ENCODE measurements at places on chromosomes 1 and 21.

DNA sequence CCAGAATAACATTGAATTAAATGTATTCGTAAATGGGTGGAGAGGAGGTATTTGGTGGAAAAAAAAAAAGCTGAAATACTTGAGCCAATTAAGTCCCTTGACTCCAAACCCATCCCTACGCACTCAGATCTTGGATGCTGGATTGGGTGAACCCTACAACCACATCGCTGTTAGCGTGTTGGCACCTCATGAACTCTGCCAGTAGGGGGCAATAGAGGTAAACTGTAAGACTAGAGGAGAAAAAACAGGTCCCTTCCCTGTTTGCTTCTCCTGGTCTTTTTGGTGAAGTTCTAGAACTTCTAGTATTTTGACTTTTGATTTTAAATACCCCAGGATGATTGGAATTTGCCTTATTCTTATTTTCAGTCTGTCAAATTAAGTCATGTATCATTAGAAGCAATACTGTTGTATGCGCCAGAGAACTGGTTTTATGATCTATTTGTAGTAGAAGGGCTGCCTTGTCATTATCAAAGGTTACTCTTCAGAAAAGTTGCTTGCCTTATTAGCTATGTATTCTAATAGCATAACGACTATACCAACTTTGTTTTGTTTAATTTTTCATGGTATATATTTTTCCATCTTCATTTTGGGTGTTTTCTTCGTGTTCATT lies 1.9 kb upstream of the OR13G1 start:
- DNase-seq = peak; percentile 5

GRCh38 chr1:24999426-24999825 lies 69.3 kb upstream of the RUNX3 start:
- DNase-seq = no peak

- peak; percentile 7 for DNase-seq
Measured at GRCh38 chr1:94719926-94720793, 100.0 kb upstream of the SLC44A3 start.

DNA sequence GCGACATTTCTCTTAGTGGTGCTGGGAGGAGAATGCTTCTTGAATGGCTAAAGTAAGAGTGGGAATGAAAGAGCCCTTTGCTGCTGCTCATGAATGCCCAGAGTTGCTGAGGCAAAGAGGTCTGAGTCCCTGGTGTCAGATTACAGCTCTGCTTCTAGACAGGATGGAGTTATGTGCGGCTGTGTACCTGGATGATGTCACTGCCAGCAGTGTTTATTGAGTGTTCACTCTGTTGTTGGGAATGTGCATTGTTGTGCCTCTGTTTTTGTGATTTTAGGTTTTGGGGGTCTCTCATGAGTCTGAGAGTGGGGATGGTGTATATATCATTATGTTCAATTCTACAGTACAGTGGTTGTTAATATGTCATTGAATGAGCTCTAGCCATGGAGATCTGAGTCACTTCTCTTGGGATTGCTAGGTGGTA lies 2.7 kb downstream of the CDC14A start:
- no peak for DNase-seq

- DNase-seq = no peak
Measured at GRCh38 chr1:20491866-20492265, 5.9 kb upstream of the CAMK2N1 start.

DNA sequence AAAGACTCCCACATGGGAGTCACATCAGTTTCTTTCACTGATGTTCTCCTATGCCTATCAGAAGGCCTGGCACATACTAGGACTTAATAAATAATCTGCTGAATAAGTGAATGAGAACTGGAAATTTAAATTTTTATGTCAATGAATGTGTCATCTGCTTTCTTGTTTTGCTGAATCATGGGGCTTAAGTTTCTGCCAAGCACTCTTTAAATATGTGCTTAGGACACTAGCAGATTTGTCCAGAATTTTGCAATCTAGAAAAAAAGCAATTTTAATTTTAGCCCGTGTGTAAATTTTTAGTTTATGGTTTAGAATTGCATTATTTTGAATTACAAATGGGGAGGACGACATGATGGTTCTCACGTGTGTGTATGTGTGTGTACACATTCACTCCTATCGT lies 803.1 kb downstream of the USP25 start:
- DNase-seq = no peak

GRCh38 chr21:25457411-25457810 lies 149.9 kb downstream of the MRPL39 start:
- DNase-seq = no peak

- no peak for DNase-seq
Measured at GRCh38 chr1:4395676-4396075, 258.7 kb upstream of the AJAP1 start.

DNA sequence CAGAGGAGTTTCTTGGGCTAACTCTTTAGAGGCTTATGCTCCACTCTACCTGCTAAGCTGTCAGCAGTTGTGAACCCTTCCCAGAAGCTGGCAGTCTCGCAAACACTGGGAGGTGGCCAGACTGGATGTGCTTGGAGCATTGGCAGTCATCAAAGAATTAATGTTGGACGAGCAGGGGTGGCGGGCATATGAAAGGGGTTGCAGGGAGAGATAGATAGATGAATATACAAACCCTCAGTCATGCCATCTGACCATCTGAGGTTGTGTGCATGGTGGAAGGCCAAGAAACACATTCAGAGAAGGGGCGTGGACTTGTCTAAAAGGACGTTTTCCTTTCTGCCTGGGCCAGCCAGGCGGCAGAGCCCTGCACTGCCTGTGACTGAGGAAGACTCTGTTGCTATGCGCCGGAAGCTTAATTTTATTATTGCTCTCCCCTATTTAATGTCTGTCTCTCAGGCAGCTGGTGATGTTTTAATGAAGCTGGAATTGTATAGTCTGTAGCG lies 164.4 kb downstream of the PBX1 start:
- no peak for DNase-seq

DNA sequence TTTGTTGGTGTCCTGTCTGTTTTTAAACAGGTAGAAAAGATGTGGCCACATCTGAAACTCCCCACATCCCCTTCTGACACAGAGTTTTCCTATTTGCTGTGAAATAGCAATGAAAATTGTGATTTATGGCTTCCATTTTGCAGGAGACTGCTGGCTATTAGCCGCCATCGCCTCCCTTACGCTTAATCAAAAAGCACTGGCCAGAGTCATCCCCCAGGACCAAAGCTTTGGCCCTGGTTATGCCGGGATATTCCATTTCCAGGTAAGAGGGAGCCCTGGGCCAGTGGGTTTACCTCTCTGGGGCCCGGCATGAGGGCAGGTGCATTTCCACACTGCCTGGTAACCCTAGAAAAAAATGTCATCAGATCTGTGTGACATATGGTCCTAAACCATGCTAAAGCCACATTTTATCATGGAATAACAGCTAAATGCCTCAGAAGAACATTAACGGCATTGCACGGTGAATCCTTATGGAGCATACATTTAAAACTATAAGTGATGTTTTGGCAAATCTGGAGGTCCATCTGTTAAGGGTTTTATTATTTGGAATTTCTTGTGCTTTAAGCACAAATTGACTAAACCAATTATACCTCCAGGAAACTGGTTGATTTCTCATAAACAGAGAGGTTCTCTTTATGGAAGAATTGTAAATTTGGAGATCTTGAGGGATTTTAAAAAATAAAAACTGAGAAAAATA lies 12.3 kb downstream of the CAPN9 start:
- DNase-seq = no peak

- no peak for DNase-seq
Measured at GRCh38 chr1:236161230-236161629, 18.9 kb downstream of the GPR137B start.

DNA sequence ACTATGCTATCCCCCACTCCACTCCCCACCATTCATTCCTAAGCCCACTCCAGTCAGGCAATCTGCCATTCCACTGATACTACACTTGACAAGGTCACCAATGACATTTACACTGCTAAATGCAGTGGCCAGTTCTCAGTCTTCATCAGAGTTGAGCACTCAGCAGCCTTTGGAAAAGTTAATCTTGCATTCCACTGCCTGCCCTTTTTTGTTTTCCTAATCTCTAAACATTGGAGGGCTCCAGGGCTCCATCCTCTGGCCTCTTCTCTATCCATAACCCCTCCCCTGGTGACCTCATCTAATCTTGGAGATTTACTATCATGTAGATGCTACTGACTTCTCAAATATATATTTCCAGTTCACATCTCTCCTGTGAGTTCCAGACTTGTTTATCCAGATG lies 70.9 kb upstream of the S1PR1 start:
- DNase-seq = no peak

DNA sequence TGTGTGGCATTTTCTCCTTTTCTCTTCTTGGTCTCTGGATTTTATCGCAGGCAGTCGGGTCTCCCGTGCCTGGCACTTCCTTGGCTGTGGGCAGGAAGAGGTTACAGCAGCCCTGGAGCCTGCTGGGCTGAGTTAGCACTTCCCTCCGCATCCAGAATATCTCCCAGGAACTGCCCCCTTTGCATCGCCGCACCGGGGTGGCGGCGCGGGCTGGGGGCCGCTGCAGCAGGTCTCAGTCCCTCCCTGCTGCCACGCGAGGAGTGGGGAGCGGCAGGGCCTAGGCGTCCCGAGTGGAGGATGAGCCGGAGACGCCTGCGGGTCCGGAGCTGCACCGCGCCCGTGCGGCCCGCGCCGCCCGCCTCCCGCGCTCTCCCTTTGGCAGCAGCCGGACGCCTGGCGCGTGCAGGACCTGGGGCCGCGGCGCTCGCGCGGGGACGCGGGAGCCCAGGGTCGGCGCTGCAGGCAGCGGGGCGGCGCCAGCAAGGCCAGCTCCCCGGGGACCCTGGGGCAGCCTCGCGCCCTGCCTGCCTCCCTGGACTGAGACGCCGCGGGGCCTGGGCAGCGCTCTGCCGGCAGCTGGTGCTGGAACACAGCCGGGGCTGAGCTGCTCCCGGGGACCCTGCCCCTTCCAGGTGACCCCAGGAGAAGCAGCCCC lies 192.8 kb downstream of the PRDM2 start:
- DNase-seq = no peak

DNA sequence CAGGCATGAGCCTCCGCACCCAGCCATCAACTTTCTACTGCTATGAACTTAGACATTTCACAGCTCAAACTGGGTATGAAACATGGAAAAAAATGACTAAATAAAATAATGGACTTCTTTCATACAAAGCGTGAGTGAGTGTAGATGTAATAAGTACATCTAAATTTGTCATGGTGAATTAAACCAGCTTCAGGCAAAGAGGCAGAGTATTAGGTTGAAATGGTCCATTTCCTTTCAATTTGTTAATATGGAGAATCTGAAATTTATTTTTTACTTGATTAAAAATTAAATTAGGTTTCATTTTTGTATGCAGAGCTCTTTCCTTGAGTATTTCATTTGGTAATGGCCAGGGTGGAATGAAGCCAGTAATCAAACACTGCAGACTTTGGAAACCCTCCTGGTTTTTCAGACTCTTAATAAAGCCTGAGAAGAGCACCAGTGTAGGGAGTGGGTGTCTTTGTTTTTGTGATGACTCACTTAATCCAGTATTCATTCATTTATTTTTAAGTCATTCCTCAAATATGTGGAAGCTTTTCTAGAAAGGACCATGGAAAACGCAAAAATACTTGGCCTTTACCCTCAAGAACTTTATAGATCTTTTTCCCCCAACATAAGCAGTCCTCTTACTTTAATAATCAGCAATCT lies 49.2 kb downstream of the ALG14 start:
- DNase-seq = no peak

DNA sequence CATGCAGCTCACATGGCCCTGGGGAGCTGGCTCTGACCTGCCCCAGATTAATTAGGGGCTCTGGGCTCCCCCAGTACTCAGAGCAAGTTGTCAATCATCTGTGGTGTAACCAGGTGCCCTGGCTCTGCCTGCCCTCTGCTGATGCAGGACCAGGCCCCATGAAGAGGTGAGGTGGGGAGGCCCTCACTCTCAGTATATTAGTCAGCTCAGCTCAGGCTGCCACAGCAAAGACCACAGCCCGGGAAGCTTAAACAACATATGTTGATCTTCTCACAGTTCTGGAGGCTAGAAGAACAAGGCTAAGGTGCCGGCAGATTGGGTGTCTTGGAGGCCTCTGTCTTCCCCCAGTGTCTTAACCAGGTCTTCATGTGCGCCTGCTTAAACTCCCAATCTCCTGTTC lies 66.5 kb downstream of the FCRL5 start:
- DNase-seq = peak; percentile 9

- peak; percentile 1 for DNase-seq
Measured at GRCh38 chr1:233790662-233791371, 113.7 kb upstream of the SLC35F3 start.

DNA sequence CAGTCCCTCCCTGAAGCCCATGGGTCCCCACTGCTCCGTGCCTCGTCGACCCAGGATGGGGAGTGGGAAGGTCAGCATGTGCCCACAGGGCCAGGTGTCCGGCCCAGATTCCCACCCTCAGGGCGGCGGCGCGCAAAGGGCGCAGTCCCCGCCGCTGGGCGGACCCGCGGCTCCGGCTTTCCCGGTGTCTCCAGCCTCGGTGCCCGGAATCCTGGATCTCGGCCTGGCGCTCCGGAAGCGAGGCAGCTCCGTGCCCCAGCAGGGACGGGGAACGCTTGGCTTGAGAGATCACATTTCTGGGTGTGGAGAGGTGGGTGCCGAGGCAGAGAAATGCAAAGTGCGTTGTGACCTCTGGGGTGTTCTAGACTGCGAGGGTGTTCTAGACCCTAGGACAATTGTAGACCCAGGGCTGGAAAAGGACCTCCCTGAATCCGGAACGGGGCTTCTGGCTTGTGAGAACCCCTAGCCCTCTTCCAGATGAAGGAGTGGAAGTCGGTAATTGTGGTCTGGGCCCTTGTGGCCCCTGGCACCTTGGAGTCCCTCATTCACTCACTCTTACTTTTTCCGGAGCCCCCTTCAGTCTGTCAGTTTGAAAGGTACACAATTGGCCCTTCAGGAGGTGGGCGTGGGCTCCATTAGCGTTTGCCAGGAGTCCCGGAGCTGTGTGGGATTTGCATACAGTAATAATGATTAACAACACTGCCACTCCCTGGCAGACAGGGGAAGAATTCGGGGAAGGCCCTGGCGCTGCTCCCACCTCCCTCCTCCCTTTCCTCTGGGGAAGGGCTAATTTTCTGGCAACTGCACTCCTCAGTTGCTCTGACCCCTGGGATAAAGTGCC lies 1.6 kb upstream of the KCND3 start:
- DNase-seq = no peak

- DNase-seq = no peak
Measured at GRCh38 chr1:2627746-2628145, 5.1 kb downstream of the MMEL1 start.

Data from NK-92 treated with Interleukin-12 subunit alpha and Interleukin-12 subunit beta, amount 100 ng/mL, for 24 hours (cell line).